Kidney glomerular epithelial cell (primary cell): ENCODE measurements at places on chromosomes 12 and 14.
A peak's percentile ranks its signal among the peaks of the same experiment; 100 is the strongest.

DNA sequence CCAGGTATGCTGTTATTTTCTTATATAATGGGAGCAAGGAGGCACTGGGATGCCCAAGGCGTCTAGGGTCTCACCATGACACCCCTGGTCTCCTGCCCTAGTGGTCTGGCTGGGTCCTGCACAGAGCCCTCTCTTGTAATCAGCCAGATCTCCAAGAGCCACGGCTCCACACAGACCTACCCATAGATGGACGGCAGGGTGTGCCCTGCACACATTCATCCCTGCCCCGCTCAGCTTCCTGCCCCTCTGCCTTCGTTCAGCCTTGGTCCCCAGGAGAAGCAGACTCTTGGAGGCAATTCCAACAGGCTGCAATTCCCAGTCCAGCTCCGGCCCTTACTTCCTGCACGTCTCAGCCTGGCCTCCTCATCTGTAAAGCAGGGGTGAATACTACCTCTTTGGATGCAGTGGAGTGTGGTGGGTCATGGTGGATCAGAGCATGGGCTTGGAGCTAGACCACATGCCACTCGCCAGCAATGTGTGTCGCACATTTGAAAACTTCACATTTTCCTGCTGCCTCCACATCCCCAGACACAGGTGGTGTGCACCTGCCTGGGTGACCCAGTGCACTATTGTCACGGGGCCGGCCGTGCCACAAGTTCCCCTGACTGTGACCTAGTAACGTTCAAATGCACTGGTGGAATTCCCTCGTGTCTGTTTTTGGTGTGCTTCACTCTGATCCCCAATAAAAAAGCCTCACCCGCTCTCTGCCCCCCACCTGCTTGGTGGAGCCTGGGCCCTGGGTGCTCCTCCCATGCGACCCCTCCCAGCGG lies 171.1 kb upstream of the PRMT8 start:
- no peak for DNase-seq

DNA sequence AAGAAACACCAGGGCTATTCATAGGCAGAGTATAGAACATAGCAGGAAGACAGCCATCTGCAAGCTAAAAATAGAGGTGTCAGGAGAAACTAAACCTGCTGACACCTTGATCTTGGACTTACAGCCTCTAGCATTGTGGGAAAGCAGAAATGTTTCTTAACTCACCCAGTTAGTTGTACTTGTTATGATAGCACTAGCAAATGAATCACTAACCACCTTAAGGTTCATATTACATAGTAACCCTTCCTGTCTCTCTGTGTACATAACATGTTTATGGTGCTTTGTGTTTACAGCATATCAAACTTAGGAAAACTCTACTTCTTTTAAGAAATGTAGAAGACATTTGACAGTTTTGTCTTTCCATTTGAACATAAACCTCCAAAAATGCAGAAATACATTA lies 1031.3 kb downstream of the FSCB start:
- DNase-seq, result peak; percentile 13

DNA sequence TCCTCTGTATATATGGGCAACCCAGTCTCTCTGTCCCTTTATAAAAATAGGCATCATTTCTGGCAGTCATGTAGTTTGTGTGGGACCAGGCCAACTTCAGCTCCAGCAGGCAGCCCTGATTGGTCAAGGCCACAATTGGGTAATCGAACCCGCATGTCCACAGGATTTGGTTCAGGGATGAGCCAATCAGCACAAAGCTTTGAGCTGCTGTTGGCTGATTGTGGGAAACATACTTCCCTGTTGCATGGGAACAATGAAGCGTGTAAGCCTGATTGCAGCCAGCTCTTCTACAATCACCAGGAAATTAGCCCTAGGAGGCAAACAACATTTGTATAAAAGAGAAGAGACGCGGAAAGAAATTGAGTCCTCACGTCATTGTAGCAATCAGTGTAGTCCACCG lies 328.6 kb downstream of the PCNX1 start:
- no peak for DNase-seq

- no peak for DNase-seq
Measured at GRCh38 chr12:60168441-60168840, 572.6 kb downstream of the SLC16A7 start.

DNA sequence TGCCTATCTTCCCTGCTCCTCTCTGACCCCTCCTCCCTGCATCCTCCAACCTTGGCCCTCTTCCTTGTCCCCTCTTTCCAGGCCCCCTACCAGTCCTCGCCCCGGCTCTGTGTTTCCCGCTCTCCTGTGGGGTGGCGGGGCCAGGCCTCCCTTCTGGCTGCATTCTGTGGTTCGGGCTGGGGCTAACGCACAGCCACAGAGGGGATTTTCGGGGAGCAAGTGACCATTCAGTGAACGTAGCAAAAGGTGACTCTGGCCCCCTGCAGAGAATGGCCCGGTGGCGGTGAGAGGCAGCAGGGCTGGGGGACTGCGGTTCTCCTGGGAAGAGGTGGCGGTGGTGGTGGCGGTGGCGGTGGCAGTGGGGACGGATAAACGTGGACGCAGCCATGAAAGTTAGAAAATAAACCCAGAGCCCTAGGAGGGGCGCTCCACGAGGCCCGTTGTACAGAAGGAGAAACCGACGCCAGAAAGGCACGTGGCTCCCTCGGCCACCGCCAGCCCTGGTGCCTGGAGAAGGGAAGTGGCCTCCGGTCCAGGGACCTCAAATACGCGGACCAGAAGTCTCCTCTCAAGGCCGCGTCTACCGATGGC lies 269.6 kb downstream of the ADGRD1 start:
- no peak for DNase-seq

DNA sequence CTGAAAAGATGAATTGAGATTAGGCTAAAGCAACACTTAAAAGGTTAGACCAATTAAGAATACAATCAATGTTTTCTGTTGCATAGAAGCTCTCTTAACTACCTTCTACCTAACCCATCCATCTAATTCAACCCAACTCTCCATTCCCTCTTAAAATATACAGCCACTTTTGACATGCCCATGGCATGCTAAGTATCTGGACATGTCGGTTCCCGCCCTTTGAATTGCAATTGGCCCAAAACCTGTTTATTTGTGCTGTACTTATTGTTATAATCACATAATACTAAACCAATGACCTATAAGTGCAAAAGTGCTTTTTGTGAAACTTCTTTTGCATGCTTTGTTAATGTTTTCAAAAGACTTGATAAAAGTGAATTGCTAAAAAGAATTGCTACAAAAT lies 37.6 kb upstream of the APPL2 start:
- no peak for DNase-seq

DNA sequence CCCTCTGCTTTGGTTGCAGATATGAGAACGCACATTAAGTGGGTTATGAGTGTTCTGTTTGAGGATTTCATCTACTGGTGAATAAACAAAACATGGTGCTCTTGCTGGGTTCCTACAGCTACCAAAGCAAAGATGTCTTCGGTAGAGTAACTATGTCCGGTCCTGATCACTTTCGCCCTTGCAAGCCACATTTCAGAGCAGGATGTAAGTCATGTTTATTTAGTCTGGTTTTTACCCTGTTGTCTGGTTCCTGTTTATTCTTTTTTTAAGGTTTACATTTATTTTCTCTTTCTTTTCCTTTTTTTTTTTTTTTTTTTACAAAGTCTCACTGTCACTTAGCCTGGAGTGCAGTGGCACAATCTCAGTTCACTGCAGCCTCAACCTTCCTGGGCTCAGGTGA lies 99.2 kb downstream of the VEZT start:
- DNase-seq, result no peak

DNA sequence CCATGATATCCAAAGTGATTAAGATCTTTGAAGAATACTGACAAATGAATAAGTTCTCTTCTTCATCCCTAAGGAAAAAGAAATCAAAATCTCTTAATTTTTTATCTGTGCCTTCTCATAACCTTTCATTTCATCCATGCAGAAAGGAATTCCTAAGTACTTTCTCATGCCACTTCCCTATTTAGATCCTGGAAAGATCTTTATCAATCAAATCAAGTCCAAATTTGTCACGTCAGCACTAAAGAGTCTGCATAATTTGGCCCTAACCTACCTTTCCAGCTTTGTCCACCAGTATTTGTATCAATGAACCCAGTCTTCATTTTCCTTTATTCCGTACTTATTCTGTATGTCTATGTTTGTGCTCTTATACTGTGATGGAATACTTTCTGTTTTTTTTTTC lies 41.2 kb downstream of the VEZT start:
- no peak for DNase-seq

- DNase-seq, result no peak
Measured at GRCh38 chr12:125614058-125614457, 548.8 kb downstream of the AACS start.

DNA sequence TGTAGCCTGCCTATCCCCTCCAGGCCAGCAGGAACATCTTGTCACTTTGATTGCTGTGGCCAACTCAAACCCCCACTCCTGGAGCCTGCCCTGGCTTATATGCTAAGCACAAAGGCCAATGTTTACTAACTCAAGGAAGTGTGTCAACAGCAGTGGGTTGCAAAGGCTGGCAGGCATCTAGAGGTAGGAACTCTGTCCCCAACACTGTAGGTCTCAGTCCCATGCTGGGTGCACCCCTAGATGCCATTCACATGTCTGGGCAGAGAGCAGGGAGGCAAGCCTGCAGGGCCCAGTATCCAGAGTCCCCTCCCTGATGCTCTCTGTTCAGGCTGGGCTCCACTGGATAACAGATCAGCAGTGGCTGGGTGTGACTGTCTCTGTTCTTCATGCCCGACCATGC lies 1.6 kb upstream of the HPD start:
- no peak for DNase-seq

DNA sequence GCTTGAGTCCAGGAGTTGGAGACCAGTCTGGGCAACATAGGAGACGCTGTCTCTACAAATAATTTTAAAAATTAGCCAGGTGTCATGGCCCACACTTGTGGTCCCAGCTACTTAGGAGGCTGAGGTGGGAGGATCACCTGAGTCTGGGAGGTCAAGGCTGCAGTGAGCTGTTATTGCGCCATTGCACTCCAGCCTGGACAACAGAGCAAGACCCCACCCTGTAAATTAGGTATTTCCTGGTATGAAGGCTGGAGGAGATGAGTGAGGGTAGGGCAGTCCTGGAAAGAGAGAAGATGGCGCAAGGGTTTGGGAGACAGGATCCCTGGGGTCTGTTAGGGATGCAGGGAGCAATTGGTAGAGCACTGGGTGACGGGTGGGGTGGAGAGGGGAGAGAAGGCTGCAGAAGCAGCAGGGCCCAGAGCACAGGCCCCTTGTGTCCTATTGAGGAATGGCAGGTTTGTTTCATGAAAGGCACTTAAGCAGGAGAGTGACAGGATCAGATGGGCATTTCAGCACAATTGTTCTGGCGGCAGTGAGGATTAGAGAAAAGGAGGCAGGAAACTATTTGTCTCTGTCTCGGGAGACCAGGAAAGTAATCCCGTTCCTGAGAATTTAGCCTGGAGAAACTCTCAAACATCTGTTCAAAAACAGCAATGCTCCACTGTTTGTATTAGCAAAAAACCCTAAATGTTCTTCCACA lies 47.2 kb upstream of the KTN1 start:
- no peak for DNase-seq

GRCh38 chr12:108563136-108563803 lies 874 bp downstream of the ISCU start:
- DNase-seq, result peak; percentile 67

- peak; percentile 84 for DNase-seq
Measured at GRCh38 chr14:54366736-54367735, 29.8 kb upstream of the CDKN3 start.

DNA sequence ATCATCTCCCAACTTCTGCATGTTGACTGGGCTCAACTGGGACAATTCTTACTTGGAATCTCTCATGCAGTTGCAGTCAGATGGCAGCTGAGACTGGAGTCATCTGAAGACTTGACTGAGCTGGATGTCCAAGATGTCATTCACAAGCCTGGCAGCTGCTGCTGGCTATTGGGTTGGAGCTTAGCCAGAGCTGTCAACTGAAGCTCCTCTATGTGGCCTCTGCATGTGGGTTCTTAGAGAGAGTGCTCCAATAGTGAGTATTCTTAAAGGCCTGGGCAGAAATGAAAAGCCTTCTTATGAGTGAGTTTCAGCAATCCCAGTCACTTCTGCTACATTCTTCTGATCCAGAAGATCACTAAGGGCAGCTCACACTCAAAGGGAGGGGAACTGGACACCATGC lies 440.9 kb downstream of the LRIG3 start:
- DNase-seq, result no peak

- DNase-seq, result peak; percentile 18
Measured at GRCh38 chr12:121803861-121804416, at the start of gene SETD1B. TSS of gene SETD1B (plus strand) at chr12:121804009. CDS start at chr12:121804738, 729 bp downstream.

DNA sequence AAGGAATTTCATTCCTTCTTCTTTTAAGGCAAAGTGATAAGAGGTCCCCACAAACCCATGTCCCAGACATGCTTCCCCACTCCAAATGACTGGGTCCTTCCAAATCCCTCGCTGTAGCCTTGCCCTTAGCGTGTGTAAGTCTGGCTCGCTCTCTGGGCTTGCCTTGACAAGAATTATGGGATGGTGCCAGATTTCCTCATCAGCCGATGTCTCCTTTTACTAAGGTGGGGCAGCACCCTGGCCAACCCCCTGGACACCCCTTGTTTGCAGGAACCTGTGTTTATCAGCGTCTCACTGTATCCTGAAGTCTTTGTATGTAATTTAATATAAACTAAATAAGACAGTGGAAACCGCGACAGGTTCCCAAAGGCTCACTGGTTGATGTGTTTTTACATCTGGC lies 493.3 kb downstream of the EGLN3 start:
- no peak for DNase-seq

GRCh38 chr14:26370115-26370514 lies 227.7 kb downstream of the NOVA1 start:
- DNase-seq, result peak; percentile 14

DNA sequence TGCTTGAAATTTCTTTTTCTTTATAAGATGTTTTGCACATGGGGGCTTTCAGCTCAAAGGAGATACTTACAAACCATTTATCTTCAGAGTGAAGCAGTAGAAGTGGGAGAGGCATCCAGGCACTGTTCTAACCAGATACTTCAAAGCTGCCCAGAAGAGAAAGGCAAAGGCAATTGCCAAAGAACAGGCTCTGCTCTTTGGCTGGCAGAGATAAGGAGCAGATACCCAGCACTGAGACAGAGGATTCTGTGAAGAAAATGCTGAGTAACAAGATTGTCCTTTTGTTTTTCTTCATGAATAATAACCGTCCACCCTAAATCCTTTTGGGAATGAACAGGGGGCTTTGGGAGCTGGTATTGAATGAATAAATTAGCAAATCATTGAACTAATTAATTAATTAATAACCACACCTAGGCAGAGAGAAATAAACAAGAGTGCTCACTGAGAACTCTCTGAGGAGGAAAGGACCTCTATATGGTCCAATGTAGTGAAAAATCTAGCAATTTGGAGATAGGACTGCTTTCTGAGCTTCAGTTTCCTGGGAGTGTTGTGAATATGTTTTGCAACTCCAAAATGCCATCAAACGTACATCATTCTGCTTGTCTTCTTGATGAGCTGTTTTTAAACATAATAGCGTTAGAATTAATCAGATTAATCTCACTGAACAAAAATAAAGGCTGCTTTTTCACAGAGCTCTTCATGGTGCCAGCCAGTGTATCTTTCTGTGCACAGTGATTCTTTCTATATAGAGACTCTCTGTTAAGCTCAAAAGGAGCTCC lies 192.8 kb upstream of the AMIGO2 start:
- DNase-seq, result peak; percentile 40

- no peak for DNase-seq
Measured at GRCh38 chr14:88421286-88421685, 35.8 kb downstream of the SPATA7 start.
